ENCODE measurements at places on chromosomes 7 and 10. TPM values are rescaled to one million over a fixed set of nuclear protein-coding genes. Genes with fewer than 3 reads are reported as not detected.
A peak's percentile ranks its signal among the peaks of the same experiment; 100 is the strongest.

The ADO gene
- total RNA-seq: 22.3 TPM

DNA sequence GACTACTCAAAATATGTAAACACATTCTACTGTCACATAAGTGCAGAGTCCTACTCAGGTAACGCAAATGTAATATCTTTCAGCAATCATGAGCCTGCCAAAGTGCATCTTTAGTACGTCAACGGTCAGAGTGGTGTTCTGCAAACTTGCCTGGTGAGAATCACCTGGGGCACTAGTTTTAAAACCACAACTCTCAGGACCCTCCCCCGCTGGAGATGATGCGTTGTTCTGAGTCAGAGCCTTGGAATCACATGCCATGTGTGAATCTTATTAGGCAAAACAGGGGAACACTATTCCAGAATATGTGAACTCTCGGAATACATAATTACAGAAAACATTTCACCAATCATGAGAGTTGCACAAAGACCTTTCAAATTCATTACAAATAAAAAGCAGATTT lies 115.7 kb downstream of the TPK1 start:
- DNase-seq: no peak

The DOCK1 gene
- 92.6 TPM for total RNA-seq

DNA sequence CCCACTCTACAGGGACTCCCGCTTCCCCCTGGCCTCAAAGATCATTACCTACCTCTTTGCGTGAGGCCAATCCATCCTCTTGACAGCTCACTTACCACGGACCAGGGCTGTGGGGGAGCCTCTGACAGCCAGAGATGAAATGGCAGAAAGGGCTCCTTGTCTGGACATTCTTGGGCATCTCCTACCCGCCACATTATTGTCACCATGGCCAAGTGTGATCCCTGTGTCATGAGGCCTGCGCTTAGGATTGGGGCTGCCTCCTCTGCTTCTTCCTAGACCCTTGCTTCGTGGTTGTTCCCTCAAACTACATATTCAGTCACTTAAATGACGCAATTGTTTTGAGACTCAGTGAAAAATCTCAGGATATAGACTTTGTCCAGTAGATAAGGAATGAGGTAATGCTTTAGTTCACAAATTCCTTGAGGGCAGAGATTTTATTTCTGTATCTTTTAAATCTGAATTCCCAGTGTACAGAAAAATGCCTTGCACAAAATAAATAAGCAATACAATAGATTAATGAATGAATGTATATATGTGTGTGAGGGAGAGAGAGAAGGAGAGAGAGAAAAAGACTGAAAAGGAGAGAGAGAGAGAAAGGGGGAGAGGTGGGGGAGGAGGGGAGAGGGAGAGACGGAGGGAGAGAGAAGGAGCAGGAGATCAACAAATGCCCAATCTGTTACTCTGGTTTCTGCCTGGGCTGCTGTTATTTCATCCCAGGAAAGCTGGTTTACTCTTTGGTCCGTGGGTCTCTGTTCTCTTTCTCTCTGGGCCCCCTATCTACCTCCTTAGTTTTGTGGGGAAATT lies 159.0 kb downstream of the PLXNA4 start:
- DNase-seq: no peak

The CARD11 gene
- 0.38 TPM for total RNA-seq

The SPACDR gene
- 0.53 TPM for total RNA-seq

DNA sequence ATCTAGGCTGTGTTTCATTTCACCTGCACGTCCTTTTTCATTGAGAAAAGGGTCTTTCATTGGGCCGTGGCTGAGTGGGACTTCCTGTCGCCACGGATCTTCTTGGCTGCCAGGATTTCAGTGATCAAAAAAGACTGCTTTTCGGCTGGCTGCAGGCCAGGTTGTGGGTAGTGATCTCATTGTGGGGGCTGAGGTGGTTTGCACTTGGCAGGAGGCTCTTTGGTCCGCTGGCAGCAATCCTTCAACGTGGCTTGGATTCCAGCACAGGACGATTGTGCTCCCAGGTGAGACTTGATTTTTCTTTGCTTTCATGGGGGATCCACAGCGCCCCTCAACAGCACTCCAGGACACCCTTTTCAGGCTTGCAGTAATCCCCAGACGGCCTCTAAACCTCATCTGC lies 29.0 kb upstream of the ZNF273 start:
- peak; percentile 40 for DNase-seq

DNA sequence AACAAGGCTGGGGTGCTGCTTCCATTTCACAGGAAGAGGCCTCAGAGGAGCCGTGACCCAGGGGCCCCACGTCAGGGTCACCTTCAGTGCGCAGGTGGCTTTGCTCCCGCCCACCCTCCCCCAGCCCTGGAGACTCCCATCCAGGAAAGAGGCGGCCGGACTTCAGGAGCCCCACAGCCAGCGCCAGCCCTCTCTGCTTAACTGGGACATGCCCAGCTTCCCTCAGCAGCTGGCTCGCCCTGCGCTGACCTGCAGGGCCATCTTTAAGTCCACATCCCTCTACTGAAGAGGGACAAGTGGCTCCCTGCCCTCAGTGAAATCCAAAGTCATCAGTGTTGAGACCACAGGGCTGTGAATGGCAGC lies 141.9 kb upstream of the PPP2R2D start:
- DNase-seq: no peak

- DNase-seq: no peak
These were observed 65.2 kb upstream of the EMX2 start for GRCh38 chr10:117477211-117477947.

The CYREN gene
- total RNA-seq: 29.8 TPM

GRCh38 chr10:63208986-63209385 lies 75.9 kb downstream of the NRBF2 start:
- DNase-seq: no peak

GRCh38 chr7:96532428-96532935 lies 177.2 kb downstream of the SEM1 start:
- DNase-seq: no peak

- DNase-seq: no peak
These were observed 7.1 kb downstream of the DOCK4 start for GRCh38 chr7:112199035-112199655.

- no peak for DNase-seq
These were observed 116.8 kb downstream of the OR13A1 start for GRCh38 chr10:45198486-45199204.

The ZNF92 gene
- 11.7 TPM for total RNA-seq

DNA sequence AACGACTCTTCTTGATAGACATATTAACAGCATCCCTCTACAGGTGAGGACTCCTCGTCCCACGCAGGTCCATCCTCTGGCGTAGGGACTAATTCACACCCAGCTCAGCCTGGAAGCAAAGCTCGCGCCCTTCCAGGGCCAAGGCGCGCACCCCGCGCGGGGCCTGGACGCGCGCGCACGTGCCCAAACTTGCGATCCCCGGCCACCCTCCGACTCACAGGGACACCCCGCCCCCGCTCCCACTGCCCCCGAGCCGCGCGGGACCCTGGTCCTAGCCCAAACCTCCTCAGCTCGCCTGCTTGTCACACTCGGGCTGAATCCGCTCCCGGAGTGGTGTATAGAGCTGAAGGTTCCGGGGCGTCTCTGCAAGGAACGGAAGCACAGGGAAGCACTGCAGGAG lies 76.9 kb downstream of the ZNF248 start:
- DNase-seq: no peak

The PIK3CG gene
- 6.2 TPM for total RNA-seq
